ENCODE measurements at places on chromosomes 4 and X.
A peak's percentile ranks its signal among the peaks of the same experiment; 100 is the strongest.

GRCh38 chr4:41620594-41621256 lies 82.8 kb downstream of the LIMCH1 start:
- DNase-seq, result no peak

GRCh38 chrX:65841263-65841662 lies 173.8 kb downstream of the MSN start:
- no peak for DNase-seq

DNA sequence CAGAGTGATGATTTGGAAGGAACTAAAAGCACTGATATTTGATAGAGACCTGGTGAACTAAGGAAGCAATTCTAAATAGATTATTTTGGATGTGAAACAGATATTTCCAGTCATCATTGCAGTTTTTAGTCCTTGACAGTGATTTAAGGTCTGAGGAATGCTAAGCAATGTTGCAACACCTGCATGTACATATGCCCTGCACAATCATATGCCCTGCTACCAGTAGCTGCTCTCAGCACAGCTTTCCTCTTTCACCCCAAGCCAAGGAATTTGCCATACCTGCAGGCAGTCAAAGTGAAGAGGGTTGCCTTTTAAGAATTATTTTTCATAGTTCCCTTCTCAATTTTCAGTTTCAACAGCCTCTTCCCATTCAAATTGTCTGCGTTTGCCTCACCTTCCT lies 8.7 kb upstream of the FAM47A start:
- DNase-seq, result no peak

DNA sequence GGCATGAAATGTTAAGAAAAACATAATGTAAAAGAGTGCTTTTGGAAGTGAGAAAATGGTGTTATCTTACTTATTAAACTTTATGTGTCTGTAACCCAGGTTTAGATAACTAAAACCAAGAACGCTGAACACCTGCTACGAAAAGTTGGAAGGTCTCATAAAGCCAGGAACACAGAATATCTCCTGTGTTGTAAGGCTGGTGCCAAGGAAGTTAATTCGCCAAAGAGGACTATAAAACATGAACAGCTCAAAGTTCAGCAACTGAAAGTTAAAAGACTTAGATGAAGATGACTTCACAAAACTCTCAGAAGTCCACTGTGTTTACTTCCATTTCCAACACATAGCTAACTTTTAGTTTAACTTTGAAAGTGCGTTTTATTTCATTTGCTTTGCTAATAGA lies 54.3 kb downstream of the GPRIN3 start:
- no peak for DNase-seq

- no peak for DNase-seq
Observed at GRCh38 chr4:134147941-134148340, 53.6 kb downstream of the PABPC4L start.

DNA sequence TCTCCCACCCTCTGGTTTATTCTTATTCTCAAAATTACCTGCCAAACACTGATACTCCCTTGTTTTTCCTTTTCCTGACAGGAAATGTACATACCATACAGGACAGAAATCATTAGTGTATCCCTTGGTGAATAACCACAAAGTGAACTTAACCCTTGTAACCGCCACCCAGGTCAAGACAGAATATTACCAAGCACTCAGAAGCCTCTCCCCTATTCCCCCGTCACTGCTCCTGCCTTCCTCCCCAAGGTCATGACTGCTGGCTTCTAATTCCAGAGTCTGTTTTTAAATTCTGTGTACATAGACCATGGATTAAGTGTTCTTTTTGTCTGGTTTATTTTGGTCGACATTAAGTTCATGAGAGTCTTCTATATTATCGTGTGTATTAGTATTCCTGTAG lies 37.7 kb downstream of the HTT start:
- no peak for DNase-seq

DNA sequence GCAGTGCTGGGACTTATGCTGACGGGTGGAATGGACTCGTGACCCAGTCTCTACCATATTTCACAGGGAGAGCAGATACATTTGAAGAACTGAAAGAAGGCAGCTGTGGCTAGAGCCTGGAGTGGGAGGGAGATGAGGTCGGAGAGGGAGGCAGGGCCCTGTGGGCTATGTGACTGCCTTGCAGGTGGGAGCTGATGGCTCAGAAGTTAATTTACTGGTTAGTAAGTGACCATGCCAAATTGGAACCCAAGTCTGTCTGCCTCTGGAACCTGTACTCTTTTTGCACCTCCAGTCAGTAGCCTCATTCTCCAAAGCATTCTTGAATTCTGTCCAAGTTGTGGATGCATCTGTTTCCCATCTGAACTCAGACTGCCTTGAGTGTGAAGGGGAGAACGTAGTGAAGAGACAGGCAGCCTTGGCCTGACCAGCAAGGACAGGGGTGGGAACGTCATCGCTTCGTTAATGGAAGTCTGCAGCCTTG lies 92.3 kb downstream of the REPS2 start:
- peak; percentile 53 for DNase-seq

GRCh38 chrX:133654811-133655210 lies 239.5 kb upstream of the GPC4 start:
- no peak for DNase-seq

GRCh38 chr4:54041100-54041499 lies 23.3 kb downstream of the CHIC2 start:
- no peak for DNase-seq

GRCh38 chrX:56025872-56026571 lies 206.1 kb upstream of the KLF8 start:
- DNase-seq, result no peak

GRCh38 chr4:71004281-71004851 lies 10.9 kb downstream of the DCK start:
- no peak for DNase-seq

GRCh38 chr4:1628892-1629698 lies 55.0 kb downstream of the FAM53A start:
- DNase-seq, result peak; percentile 22

DNA sequence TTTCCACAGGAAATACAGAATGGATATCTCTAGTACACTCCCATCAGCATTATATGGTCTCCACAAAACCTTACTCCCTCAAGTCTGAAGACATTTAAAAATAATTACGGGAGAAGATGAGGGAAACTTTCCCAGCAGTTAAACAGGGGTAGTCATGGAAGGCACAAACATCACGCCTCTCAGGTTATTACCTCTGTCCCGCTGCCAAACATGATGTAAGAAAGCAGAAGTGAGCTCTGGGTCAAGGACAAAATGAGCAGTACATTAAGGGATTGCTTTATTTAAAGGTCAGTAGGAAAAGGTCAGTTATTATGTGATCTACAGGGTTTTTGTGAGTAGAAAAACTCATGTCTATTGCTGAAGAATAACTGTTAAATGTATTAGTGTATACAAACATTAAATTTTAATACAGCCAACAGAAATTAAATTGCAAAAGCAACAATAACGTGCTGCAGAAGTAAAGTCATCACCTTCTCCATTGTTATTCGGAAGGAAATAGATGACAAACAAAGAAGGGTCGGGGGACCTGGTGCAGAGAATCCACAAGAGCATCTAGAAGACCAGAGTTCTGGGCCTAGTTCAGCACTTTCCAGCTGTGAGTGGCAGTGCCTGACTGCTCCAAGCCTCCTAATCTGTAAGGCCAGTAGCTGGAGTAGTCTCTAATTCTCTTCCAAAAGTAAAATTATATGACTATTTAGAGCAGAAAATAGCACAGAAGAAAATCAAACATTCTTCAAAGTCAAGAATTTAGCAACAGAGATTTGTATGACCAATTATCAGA lies 171.2 kb downstream of the PPP3CA start:
- no peak for DNase-seq

DNA sequence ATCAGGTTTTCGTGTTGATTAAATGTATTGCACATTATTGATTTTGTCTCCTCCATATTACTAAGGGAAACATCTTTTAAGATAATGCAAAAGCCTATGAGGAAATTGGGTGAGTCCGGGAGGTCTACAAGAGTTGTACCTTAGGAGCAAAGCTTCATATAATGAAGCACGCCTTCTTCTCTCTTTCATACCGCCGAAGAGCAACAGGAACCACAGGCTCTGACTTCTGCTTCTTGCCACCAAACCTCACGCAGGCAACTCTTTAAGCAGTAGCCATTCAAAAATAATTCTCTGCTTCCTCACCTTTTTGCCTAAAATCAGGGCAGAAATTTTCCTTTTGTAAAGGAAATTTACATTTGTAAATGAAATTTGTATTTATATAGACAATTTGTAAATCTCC lies 139.6 kb downstream of the SPRY1 start:
- no peak for DNase-seq

- no peak for DNase-seq
Observed at GRCh38 chrX:16188687-16189086, 21.4 kb downstream of the MAGEB17 start.

Measured in globus pallidus (tissue), 1 donor.